ENCODE measurements at places on chromosomes 1 and 21. TPM values are rescaled to one million over a fixed set of nuclear protein-coding genes. Genes with fewer than 3 reads are reported as not detected.
A peak's percentile ranks its signal among the peaks of the same experiment; 100 is the strongest.

DNA sequence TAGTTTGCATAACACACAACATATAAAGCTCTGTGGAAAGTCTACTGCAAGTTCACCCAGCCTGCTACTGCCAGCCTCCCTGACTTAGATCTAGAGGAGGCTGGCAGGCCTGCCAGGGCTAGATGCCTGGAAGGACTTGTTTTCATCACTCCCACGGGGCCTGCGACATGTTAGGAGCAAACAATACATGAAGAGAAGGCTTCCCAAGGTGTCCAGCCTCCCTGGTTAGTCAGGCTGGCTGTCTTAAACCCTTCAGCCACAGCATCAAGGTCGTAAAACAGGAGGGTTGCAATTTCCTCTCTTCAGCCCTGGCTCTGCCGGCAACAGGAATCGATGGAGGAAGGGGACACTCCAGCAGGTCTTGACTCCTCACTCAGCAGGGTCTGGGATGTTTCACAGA is 104.5 kb downstream of the NGF start:
- no peak for DNase-seq

DNA sequence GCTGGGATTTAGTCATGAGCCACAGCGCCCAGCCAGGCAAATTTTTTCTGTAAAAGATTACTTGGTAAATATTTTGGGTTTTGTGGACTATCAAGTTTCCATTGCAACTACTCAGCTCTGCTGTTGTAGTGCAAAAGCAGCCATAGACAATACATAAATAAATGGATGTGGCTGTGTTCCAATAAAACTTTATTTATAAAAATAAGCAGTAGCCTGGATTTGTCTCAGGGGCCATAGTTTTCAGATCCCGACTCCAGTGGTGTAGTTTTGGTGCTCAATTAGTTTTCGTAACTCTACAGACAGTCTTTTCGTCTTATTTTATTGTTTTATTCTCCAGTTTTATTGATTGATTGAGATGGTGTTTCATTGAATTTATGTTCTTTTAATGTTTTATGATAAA is 80.1 kb upstream of the IVNS1ABP start:
- DNase-seq = no peak

ATP1A4 gene
- 0.45 TPM for polyA plus RNA-seq

GRCh38 chr1:206814716-206815341 is 42.5 kb upstream of the IL10 start:
- peak; percentile 40 for DNase-seq

DNA sequence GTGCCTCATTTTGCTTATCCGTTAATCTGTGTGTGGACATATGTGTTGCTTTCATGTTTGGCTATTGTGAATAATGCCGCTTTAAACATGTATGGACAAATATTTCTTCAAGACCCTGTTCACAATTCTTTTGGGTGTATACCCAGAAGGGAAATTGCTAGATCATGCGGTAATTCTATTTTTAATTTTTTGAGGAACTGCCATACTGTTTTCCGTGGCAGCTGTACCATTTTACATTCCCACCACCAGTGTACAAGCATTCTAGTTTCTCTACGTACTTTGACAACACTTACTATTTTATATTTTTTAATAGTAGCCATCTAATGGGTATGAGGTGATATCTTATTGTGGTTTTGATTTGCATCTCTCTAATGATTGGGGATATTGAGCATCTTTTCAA is 7.1 kb upstream of the NID1 start:
- no peak for DNase-seq

GRCh38 chr21:43997766-43998742 is 14.1 kb upstream of the TRAPPC10 start:
- no peak for DNase-seq

GRCh38 chr1:147171399-147172167 is 687 bp downstream of the PRKAB2 start:
- peak; percentile 14 for DNase-seq

- no peak for DNase-seq
Measured at GRCh38 chr1:94408104-94408830, 9.9 kb upstream of the ABCD3 start.

BRINP2 gene
- not detected for polyA plus RNA-seq

- no peak for DNase-seq
Measured at GRCh38 chr1:164926107-164926506, 367.1 kb downstream of the PBX1 start.

GRCh38 chr21:22164912-22165311 is 1166.7 kb downstream of the NCAM2 start:
- no peak for DNase-seq

- no peak for DNase-seq
Measured at GRCh38 chr1:92902406-92902744, 58.9 kb downstream of the DIPK1A start.

SMCP gene
- polyA plus RNA-seq = not detected

GRCh38 chr1:233295237-233295974 is at the start of gene PCNX2:
TSS of gene PCNX2 (minus strand) at chr1:233295725. CDS start at chr1:233295478, 247 bp downstream.
- DNase-seq = peak; percentile 82

DNA sequence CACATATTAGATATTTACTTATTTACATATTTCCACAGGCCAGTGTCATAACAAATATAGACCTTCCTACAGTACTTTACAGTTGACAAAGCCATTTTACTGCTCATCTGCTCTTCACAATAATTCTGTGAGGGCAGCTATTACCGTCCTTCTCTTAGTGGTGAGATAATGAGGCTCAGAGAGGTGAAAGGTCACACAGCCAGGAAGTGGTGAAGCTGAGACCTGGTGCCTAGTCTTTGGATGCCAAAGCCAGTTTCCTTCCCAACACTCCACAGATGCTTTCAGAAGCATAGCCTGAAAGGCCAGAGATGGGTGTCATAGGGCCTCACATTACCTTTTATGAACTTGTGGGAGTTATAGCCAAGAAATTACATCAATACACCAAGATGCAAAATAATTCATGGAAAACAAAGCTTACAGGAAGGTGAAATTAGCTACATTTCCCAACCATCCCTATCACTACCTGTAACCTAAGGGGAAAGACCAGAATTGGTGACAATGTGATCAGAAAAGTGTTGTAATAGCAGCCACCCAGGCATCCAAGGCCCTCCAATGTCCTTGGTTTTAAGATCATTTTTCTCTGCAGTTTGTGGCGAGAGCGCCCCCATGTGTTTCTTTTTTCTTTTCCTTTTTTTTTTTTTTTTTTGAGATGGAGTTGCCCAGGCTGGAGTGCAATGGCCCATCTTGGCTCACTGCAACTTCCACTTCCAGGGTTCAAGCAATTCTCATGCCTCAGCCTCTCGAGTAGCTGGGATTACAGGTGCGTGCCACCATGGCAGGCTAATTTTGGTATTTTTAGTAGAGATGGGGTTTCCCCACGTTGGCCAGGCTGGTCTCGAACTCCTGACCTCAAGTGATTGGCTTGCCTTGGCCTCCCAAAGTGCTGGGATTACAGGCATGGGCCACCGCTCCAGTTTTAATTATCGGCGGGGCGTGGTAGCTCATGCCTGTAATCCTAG is 26.5 kb upstream of the RPL11 start:
- no peak for DNase-seq

UBASH3A gene
- not detected for polyA plus RNA-seq

OR4F16 gene
- polyA plus RNA-seq = not detected

GRCh38 chr1:204240233-204240632 is 26.4 kb upstream of the GOLT1A start:
- DNase-seq = no peak

DNA sequence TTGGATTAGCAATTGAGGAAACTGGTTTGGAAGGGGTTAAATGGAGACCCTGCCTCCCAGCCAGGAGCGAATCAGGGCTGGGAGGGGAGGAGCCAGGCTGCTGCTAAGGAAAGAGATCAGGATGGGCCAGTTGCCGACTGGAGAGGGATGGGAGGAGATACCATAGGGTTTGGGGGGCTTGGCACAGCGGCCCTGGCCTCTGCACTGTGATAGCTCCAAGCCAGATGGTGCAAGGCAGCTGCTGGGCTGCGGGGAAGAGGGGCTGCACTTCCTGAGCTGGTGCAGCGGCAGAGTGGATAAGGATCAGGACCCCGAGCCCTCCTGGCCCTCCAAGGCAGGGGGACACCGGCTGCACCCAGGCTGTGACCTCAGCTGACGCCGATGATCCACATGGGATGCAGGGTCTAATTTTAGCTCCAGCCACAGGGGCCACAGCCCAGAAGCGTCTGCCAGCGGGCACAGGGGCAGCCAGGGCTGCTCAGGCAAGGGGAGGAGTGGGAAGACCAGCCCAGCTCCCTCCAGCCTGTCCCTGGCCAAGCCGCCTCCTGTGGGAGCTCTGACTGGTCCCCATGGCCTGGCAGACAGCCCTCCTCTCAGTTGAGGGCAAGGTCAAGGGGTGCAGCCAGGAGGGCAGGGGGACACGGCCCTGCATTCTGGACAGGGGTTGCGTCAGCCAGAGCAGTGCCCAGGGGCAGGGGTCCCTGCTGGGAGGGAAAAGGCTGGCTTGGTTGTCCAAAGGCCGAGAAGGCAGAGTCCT is at the start of gene EXTL1:
TSS of gene EXTL1 (plus strand) at position 129 of the 757 bp plus-strand sequence. CDS start 872 bp downstream, outside the sequence.
- no peak for DNase-seq

DNA sequence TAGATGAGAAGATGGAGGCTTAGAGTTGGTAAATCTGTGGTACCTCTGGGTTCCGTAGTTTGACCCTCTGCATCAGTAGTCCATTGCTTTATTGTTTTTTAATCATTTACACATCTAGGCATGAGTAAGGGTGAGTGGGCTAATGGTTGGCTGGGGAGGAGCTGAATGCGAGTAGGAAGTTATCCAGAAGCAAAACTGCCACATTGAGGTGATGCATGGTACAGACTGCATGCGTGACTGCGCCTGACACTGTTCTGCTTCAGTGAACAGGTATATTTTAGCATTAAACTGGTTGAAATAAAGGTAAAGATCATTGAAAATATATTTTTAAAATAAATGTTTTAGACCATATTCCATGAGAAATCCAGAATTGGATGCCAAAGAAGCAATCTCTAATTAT is 4.4 kb downstream of the DNAJC16 start:
- DNase-seq = no peak

- DNase-seq = no peak
Measured at GRCh38 chr21:46003575-46004007, 22.0 kb downstream of the COL6A1 start.

- DNase-seq = peak; percentile 82
Measured at GRCh38 chr1:13749543-13750341, 49.8 kb downstream of the PRDM2 start.

DNA sequence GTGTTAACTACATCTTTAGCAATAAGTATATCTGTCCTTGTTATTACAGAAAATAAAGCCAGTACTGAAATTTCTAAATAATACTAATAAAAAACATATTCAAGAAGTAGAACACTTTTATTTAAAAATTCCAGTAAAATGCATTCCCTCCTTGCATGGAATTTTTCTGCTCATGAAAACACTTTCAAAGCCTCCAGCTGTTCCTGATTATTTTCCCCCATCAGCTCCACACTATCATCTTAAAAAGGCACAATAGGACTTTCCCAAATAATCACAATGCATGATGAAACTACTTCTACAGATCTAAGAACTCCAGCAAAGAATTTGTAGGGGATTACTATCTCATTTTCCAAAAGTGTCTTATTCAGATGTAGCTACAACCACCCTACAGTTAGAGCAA is 162.6 kb upstream of the USP25 start:
- no peak for DNase-seq

DNA sequence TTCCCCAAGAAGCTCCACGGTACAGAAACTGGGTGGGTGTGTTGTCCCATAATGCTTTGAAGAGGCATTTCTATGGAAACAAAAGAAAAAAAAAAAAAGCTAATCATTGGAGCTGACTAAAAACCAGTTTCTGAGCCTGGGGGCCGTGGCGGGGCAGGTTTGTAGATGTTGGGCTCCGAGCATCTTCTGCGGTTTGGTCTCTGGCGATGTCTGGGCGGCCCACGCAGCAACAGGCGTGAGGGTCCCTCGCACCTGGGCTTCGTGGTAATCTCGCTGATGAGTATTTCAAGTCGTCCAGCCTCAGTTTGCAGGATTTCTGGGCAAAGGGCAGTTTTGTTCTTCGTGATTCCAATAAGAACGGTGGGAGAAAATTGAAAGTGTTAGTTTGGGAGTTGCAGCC is 6.8 kb downstream of the TP73 start:
- no peak for DNase-seq

- DNase-seq = peak; percentile 22
Measured at GRCh38 chr1:158145173-158145719, 35.4 kb upstream of the CD1D start.

GSTM1 gene
- polyA plus RNA-seq = 44.3 TPM

- DNase-seq = no peak
Measured at GRCh38 chr1:25782608-25783201, 17.3 kb upstream of the SELENON start.

DNA sequence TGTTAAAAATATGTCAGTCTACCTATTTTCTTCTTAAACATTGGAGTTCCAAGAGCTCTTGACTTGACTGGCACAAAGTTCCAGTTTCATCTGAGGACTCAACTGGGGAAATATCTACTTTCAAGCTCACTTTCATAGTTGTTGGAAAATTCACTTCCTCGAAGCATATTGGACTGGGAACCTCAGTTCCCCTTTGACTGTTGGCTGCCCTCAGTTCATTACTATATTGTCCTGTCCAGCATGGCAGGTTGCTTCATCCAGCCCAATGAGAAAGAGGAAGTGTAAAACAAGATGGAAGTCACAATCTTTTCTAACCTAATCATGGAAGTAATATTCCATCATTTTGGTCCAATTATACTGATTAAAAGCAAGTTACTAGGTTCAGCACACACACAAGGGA is 54.3 kb downstream of the ZNF697 start:
- no peak for DNase-seq

ASPM gene
- polyA plus RNA-seq = 3.2 TPM

GRCh38 chr1:12276225-12276624 is 46.4 kb downstream of the VPS13D start:
- peak; percentile 42 for DNase-seq

TSPEAR gene
- 0.35 TPM for polyA plus RNA-seq

DNA sequence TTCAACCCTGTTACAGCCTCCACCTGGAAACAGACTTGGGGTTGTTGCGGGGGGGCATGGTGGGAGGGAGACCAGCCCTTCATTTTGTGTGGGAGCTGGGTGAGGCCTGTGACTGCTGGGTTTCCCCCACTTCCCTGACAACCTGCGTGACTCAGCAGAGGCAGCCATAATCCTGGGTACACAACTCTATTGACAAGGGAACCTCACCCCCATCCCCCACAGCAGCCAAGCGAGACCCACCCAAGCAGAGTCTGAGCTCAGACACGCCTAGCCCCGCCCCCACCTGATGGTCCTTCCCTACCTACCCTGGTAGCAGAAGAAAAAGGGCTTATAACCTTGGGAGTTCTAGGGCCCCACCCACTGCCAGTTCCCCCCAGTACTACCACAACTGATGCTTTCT is 8.0 kb upstream of the CCDC190 start:
- peak; percentile 28 for DNase-seq

GRCh38 chr1:173405281-173405680 is 71.9 kb upstream of the PRDX6 start:
- DNase-seq = no peak

PLA2G2A gene
- polyA plus RNA-seq = 1,328 TPM

LMX1A gene
- polyA plus RNA-seq = not detected

GRCh38 chr21:41985662-41986416 is 24.3 kb downstream of the ZBTB21 start:
- DNase-seq = no peak

DISP3 gene
- 0.34 TPM for polyA plus RNA-seq
